A549 treated with Mapracorat at 1 μM for 4 hours (cell line): ENCODE measurements at places on chromosomes 2 and 18. TPM values are rescaled to one million over a fixed set of nuclear protein-coding genes. Genes with fewer than 3 reads are reported as not detected.

Gene MOCOS
- total RNA-seq, result 2.6 to 3.0 TPM (median 2.7 TPM) in 5 replicates

Gene FSHR
- not detected in 5 replicates for total RNA-seq

Gene MAP3K19
- total RNA-seq, result not detected in 5 replicates

Gene UGT1A4
- total RNA-seq, result 0.07 to 0.12 TPM in 2 of 5 replicates, not detected in the others

Gene SLC4A3
- 2.6 to 3.9 TPM (median 3.0 TPM) in 5 replicates for total RNA-seq
